ENCODE measurements at places on chromosomes 2 and 18.
A peak's percentile ranks its signal among the peaks of the same experiment; 100 is the strongest.

DNA sequence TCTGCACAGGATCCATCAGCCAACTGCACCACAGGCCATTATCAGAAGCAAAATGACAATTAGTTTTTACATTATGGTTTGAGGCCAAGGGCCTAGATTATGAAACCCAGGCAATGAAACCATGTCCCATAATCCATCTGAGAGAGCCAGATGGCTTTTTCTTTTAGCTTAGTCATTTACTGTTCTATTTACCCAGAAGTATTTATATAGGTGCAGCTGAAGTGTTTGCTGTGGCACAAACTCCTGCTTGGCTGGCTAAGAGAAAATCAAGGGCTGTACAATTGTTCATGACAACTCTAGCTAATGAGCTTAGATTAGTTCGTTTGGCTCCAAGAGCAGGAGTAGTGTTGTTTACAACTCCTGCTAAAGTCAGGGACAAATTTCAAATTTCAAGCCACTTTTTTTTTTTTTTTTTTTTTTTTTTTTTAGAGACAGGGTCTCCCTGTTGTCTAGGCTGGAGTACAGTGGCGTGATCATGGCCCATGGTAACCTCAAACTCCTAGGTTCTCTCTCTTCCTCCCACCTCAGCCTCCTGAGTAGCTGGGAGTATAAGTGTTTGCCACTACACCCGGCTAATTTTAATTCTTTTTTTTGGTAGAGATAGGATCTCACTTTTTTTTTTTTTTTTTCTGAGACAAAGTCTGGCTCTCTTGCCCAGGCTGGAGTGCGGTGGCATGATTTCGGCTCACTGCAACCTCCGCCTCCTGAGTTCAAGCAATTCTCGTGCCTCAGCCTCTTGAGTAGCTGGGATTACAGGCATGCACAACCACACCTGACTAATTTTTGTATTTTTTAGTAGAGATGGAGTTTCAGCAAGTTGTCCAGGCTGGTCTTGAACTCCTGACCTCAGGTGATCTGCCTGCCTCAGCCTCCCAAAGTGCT lies 18.4 kb upstream of the REV1 start:
- no peak for DNase-seq

GRCh38 chr2:5315512-5315911 lies 376.7 kb upstream of the SOX11 start:
- no peak for DNase-seq

- no peak for DNase-seq
These were observed 718.8 kb downstream of the DPP10 start for GRCh38 chr2:115161081-115161770.

DNA sequence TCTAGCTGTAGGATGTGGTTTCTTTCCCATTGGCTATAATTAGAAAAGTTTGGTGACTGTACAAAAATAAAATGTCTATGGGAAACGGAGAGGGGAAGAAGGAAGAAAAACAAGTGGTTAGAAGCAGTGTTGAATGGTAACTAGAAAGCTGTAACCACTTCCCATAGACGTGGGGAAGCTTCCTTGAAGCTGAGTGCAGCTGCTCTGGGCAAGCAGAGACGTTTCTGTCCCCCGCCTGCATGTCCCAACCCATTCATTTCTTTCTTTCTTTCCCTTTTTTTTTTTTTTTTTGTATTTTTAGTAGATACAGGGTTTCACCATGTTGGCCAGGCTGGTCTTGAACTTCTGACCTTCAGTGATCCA lies 367.8 kb upstream of the HS6ST1 start:
- no peak for DNase-seq

- DNase-seq: no peak
These were observed 380.4 kb downstream of the CLIP4 start for GRCh38 chr2:29495536-29496060.

GRCh38 chr2:161976295-161976694 lies 97.7 kb downstream of the DPP4 start:
- DNase-seq: no peak

DNA sequence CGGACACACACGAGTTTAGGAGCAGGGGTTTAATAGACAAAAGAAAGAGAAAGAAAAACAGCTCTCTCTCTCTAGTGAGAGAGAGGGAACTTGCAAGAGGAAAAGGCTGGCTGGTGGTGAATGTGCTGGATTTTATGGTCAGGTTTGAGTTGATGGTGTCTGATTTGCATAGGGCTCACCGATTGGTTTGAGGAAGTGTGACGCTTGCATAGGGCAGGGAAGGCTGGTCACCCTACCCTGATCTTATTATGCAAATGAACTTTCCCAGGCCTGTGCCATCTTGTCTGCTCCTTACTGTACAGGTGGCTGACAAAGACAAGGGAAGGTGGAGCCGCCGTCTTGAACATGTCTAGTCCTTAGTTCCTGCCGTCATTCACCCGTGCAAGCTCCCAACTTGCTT lies 408.9 kb downstream of the RIT2 start:
- no peak for DNase-seq

DNA sequence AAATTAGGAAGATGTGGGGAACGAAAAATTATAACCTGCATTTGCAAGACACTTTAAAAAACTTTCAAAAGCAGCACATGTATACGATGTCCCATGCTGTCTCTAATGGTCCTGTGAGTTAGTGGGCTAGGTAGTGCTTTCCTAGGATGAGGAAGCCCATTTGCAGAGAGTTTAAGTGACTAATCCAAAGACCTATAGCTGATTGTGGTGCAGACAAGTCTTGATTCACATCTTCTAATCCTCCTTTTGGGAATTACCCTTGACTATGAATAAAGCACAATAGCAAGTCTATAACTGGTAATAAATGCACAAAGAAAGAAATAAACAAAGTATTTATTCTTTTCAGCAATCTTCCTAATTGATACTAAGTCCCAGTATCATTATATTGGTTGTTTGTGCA lies 234.6 kb upstream of the FANCL start:
- DNase-seq: no peak

DNA sequence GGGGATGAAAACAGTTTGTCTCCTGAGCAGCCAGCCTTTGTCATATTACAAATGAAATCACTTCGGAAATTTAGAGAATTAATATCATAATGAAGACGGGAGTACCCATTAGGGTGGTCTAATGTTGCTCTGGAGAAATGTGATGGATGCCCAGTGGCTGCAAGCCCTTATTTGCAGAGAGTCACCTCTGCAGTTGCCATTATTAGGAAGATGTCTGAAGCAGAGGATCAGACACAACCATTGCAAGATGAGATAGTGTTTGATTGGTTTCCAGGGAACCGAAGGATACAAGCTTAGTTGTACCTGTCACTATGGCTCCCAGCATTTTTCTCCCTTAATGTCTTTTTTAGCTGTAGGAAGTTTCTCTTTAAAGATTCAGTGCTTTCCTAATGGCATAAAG lies 272.4 kb downstream of the FIGN start:
- no peak for DNase-seq

GRCh38 chr2:131417886-131418285 lies 53.9 kb upstream of the RAB6D start:
- DNase-seq: no peak

GRCh38 chr2:64143169-64144056 lies 807 bp downstream of the PELI1 start:
- DNase-seq: peak; percentile 19

GRCh38 chr2:113940891-113941290 lies 51.0 kb downstream of the ACTR3 start:
- DNase-seq: no peak
